Stimulated activated CD4-positive, alpha-beta T cell treated with anti-CD3 and anti-CD28 coated beads, TNF-alpha, amount 100 ng/mL, for 48 hours (primary cell): ENCODE measurements at places on chromosomes 11 and 22.

- no peak for DNase-seq
Measured at GRCh38 chr22:37803639-37804351, 3.9 kb upstream of the GCAT start.

DNA sequence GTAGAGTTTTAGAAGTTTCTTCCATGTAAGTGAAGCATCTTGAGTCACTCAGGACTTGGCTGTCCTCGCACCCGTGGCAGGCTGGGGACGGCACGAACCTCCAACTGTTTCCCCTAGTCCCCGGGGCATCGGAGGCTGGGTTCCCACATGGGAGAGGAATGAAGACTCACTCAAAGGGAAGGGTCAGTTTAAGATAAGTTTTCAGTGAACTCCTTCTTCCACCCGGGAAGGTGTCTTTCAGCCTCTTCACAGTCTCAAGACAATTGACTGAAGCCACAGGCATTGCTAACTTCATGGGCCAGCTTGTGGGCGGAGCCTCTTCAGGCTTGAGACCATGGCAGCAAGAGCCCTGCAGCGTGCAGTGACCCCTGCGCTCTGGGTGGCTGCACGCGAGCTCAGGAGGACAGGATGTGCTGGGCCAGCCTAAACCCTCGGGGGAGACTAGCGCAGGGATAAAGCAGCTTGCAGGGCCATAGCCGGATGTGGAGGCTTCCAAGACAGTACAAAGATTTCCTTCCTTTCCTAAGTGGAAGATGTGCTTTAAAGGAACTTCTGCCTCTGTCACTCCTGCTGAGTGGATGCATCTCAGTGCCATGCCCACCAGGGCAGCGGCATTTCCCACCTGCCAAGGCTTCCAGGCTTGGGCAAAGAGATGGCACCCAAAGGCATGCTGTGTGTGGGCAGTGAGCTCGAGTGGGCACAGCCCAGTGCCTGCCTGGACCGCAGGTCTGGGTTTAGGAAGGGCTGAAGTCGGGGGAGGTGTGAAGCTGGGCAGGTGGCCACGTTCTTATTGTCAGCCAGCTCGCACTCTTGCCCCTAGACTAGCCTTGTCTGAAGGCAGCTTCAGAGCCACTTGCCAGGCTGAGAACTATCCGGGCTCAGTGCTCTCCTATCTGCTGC is 32.9 kb downstream of the PPIL2 start:
- no peak for DNase-seq

DNA sequence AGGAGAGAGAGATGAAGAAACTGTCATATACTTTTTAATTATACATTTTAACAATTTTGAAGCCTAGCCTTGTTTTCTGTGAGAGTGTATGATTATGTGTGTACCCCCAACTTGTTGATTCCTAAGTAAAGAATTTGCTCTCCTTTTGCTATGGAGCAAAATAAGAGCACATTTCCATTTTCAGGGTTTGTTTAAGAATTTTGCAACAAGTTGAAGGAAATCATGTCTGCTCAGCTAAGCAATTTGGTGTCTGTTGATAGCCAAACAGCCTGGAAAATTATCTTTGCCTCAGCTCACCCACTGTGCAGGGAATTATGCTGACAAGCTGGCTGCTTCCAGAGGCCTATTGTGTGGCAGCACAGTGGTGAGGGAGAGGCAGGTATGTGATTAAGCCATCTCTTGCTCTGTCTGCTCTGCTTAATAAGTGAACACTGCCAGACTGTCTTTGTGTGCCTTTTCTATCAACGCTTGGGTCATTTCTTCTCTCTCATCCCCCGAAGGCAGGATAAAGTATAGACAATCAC is 135.1 kb upstream of the TTC12 start:
- no peak for DNase-seq

- DNase-seq = no peak
Measured at GRCh38 chr11:36354221-36355003, 58.3 kb downstream of the PRR5L start.

DNA sequence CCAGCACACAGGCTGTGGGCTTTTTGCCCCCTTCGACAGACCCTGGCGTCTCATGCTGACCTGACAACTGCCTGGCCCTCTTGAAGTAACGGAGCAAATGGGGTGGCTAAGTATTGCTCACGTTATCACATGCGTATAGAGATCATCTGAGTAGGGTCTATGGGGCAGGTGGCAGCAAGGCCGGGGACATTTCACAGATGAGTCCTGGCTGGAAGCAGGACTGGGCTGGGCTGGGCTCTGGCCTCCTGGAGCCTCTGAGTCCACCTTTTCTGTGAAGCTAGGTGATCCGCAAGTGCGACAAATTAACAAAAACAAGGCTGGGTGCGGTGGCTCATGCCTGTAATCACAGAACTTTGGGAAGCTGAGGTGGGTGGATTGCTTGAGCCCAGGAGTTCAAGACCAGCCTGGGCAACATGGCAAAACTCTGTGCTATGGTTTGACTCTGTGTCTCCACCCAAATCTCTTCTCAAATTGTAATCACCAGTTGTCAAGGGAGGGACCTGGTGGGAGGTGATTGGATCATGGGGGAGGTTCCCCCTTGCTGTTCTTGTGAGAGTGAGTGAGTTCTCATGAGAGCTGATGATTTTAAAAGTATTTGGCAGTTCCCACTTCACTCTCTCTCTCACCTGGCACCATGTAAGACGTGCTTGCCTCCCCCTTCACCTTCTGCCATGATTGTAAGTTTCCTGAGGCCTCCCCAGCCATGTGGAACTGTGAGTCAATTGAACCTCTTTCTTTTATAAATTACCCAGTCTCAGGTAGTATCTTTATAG is 122.0 kb downstream of the MPPED1 start:
- DNase-seq = no peak

GRCh38 chr22:30614879-30615278 is 7.9 kb downstream of the TCN2 start:
- DNase-seq = no peak

DNA sequence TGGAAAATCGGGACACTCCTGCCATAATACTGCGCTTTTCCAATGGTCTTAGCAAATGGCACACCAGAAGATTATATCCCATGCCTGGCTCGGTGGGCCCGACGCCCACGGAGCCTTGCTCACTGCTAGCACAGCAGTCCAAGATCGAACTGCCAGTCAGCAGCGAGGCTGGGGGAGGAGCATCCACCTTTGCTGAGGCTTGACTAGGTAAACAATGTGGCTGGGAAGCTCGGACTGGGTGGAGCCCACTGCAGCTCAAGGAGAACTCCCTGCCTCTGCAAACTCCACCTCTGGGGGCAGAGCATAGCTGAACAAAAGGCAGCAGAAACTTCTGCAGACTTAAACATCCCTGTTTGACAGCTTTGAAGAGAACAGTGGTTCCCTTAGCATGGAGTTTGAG is 15.6 kb downstream of the PTH start:
- DNase-seq = no peak

- DNase-seq = no peak
Measured at GRCh38 chr11:58318532-58318931, 40.3 kb downstream of the OR5B17 start.

- no peak for DNase-seq
Measured at GRCh38 chr11:110133160-110133559, 40.0 kb downstream of the ZC3H12C start.

GRCh38 chr22:43723816-43724215 is 88.3 kb downstream of the EFCAB6 start:
- no peak for DNase-seq

DNA sequence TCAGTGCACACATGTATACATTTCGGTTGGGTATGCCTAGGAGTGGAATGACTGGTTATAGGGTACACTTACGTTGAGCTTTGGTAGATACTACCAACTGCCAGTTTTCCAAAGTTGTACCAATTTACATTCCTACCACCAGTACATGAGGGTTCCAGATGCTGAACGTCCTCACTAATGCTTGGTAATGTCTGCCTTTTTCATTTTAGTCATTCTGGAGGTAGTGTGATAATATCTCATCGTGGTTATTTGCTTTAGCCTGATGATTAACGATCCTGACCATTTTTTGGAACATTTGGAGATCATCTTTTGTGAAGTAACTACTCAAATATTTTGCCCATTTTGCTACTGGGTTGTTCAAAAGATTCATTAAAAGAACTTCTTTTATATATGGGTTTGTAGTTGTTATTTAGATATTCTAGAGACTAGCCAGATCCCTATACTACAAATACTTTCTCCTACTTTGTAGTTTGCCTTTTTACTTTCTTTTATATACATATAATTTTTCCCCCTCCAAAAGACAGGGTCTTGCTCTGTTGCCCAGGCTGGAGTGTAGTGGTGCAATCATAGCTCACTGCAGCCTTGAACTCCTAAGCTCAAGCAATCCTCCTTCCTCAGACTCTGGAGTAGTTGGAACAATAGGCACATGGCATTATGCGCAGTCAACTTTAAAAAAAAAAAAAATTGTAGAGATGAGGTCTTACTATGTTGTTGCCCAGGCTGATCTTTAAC is 62.1 kb downstream of the RBFOX2 start:
- no peak for DNase-seq

DNA sequence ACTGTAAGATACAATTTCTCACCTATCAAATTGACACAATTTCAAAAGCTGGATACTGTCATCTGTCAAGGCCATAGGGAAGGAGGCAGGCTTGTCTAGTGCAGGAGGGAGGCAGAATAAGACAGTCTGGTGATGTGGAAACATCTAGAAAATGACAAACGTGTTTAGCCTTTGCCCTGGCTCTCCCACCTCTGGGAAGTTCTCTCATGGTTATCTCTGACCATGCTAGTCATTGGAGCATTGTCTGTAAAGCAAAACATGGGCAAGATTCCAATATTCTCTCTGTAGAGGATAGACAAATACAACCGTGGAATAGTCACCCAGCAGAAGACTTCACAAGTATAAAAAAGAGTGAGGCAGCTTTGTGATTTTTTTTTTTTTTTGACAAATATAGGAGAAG is 9.1 kb upstream of the SERHL2 start:
- no peak for DNase-seq

- peak; percentile 90 for DNase-seq
Measured at GRCh38 chr11:68257477-68258362, 14.1 kb downstream of the C11orf24 start.

- DNase-seq = no peak
Measured at GRCh38 chr11:134687548-134687947, 275.5 kb upstream of the B3GAT1 start.

GRCh38 chr11:69943506-69943905 is 124.3 kb upstream of the FGF3 start:
- no peak for DNase-seq

DNA sequence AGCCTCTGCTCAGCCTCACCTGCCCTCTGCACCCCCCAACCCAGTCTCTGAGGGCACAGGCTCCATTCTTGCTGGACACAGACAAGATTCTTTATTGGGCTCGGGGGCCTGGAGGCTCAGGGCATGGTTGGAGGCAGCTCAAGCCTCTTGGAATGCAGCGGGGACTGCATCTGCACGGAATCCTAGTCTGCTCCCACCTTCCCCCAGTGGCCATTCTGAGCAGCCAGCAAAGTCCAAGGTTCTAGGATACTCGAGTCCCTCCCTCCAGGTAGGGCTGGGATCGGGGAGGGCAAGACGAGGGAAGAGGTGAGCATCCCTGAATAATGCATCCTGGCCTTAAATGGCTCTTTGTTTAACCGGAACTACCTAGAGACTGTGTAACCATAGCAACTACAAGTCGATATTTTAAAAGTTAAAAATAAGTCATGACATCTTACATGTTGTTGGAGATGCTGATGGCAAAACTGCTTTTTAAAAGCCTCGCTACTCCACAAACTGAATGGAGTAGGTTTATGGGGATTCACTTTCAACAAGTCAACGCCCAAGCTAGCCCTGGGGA is 10.7 kb upstream of the IGSF22 start:
- DNase-seq = no peak

DNA sequence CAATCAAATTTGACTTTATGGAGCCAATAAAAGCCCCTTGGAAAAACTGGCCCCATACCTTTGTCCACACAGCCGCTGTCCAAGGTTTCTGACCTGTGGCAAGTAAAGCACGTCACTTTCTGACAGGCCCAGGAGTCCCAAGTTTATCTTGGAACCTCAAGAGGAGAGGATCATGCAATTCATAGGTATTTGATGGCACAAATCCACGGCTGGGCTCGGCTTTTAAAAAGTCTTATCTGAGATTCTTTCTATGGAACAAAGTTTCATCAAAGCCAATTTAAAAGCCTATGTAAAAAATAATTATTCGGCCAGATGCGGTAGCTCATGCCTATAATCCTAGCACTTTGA is 13.6 kb downstream of the TMEM138 start:
- DNase-seq = no peak

DNA sequence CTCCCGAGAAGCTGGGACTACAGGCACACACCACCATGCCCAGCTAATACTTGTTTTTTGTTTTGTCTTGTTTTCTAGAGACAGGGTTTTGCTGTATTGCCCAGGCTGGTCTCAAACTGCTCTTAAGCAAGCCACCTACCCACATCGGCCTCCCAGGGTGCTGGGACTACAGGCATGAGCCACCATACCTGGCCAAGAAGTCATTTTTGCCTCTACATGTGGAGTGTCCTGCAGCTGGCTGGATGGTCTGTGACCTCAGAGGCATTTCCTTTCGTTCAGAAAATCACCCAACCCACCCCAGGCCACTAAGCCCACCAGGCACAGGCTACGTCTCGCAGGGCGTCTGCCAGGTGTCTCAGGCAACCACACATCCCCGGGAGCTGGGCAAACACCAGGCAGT is 12.8 kb downstream of the SHANK2 start:
- no peak for DNase-seq

- no peak for DNase-seq
Measured at GRCh38 chr11:119591836-119592310, 137.1 kb downstream of the NECTIN1 start.

- peak; percentile 11 for DNase-seq
Measured at GRCh38 chr11:117179048-117179999, 781 bp downstream of the SIDT2 start.

DNA sequence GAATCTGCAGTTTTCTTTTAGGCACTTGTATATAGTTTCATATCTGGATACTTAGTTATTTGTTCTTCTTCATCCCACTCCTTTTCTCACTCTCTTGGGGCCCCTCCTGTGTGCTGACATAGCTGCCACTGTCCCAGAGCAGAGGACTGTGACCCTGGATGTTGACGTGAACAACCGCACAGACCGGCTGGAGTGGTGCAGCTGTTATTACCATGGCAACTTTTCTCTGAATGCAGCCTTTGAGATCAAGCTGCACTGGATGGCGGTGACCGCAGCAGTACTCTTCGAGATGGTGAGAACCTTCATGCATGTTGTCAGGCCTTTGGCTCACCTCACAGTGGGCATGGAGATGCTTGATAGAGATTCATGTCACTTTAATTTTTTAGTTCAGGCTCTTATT is 50.9 kb upstream of the YWHAH start:
- DNase-seq = no peak

DNA sequence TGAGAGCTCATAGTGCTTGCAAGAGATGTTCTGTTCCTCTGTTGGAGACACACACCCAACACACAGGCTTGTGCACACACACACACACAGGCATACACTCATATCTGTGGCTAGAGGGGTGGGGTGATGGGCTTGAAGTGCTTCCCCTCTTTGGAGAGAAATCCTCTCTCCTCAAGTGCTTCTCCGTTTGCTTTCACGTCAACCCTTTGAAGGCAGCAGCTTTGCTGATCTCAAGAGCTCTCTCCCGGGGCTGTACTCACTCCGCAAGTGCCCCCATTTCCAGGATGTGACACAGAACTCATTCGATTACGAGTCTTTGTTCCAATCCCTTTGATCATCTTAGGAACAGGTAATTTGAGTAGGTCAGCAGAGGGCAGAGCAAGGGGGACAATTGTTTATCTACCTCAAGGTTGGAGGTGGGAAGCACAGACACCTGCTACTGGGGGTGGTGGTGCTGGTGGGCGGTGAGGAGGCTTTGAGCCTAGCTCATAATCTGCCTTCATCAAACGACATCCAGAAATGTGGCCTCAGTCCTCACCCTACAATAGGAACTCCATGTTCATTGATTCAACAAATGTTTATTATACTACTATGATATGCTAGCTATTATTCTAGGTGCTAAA is 529.8 kb upstream of the CADM1 start:
- DNase-seq = no peak

- DNase-seq = no peak
Measured at GRCh38 chr11:107606141-107606540, 15.2 kb downstream of the ELMOD1 start.
